Stimulated activated CD8-positive, alpha-beta memory T cell treated with anti-CD3 and anti-CD28 coated beads, Interleukin-4, amount 100 ng/mL, for 1 hour (primary cell): ENCODE measurements at places on chromosomes 11 and 22.

GRCh38 chr11:77993902-77994301 is 566 bp downstream of the INTS4 start:
- no peak for DNase-seq

- DNase-seq = no peak
Measured at GRCh38 chr11:107858217-107859070, at the start of gene SLC35F2. Gene SLC35F2, minus strand, starts transcription at chr11:107858787. Its CDS starts 20 bp downstream, at chr11:107858767.

DNA sequence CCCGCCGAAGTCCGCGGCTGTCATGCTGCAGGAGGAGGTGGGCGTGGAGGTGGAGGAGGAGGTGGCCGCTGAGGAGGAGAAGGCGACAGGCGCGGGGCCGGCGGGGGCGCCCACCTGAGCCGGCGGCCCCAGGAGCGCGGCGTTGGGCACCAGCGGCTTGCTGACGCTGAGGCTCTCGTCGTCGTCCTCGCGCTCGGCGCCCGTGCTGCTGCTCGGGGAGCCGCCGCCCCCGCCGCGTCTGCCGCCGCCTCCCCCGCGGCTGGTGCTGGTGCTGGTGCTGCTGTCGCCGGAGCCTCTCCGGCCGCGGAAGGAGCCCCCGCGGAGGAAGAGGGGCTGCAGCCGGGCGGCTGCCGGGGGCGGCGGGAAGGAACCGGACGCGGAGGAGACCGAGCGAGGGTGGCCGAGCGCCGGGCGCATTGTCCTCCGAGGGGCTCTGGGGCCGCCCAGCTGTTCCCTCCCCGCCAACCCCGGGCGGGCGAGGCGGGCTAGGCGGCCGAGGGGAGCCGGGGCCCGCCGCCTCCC is 388 bp downstream of the TMEM121B start:
- DNase-seq = no peak

GRCh38 chr22:30486661-30487115 is 14.9 kb upstream of the SEC14L3 start:
- DNase-seq = no peak

DNA sequence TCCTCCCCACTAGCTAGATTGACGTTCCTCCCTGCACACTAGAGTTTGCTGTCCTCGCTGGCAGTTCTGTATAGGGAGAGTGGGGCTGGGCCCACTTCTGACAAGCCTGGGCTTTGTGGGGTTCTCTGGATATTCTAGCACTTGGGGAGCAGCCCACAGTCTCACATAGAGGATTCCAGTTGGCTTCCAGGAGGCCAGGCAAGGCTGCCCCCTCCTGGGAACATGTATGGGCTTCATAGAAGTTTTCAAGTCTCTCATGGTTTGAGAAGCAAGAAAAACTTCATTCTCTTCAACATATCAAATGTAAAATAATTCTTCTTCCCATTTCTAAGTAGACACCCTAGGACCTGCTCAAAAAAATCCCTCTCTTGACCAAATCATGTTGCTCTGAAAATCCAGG is 87.5 kb downstream of the NAV2 start:
- no peak for DNase-seq

DNA sequence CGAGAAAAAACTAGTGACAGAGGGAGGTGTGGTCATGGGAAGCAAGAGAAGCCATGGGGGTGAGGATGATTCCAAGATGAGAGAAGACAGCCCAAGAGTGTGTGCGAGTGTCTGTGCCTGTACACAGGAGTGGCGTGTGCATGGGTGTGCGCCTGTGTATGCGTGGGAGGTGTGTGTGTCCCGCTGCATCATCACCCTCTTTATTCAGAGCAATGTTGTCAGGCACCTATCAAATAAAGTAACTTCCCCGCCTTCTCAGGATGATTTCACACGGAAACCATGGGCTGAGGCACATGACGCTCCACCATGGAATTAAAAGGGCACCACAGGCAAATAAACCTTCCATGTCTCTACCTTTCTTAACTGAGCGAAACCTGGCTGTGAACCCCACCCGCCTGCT is 24.6 kb downstream of the MS4A10 start:
- no peak for DNase-seq

GRCh38 chr22:39422101-39422500 is 22.5 kb downstream of the TAB1 start:
- no peak for DNase-seq
